ENCODE measurements at places on chromosomes 4 and X.

DNA sequence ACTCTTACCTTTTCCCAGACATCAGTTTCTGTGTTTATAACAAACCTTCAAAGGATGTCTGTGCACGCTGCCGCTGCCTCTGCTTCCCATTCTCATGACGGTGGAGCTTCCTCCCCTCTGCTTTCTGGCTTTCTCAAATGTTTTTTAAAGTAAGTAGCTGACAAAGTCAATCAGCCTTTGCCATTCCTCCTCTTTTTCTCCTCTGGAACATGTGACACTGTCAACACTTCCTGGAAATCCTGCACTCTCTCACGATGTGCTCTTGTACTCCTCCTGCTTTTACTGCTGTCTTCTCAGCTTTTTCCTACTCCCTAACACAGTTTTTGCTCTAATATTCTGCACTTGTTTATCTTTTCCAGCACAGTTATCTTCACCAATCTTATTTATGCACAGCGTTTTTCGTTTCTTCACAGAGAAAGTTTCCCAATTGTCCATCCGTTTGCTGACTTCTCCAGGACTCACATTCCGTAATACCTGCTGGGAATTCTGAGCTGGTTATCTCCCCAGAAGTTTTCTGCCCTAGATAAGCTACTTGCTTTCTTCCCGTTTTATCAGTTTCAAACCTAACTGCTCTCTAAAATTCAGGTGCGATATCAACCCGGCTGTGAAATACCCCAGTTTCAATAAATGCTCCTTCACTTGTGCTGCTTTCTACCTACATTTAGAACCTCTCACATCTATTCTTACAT lies 465.6 kb upstream of the AGA start:
- no peak overlapping the region for H3K27ac ChIP-seq
- H3K27me3 ChIP-seq: no peaks in the 10 kb centered on the region
- H3K4me1 ChIP-seq: no peaks in the 10 kb centered on the region
- DNase-seq: no peak
- no peak overlapping the region for H3K4me3 ChIP-seq

DNA sequence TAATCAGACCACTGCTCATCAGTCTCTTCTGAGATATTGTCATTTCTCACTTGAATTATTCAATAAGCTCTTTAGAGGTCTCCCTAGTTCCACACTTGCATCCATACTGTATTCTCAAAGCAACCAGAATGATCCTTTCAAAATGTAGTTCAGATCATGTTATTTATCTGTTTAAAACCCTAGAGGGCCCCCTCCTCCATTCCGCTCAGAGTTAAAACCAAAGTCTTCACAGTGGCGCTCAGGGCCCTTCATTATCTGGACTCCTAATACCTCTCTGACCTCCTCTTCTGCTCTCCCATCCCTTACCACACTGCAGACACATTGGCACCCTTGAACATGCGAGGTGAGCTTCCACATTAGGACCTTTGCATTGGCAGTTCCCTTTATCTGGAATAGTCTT lies 32.7 kb upstream of the HPGDS start:
- no peaks in the 10 kb centered on the region for H3K36me3 ChIP-seq
- no peak for DNase-seq
- H3K4me1 ChIP-seq: no peaks in the 10 kb centered on the region
- no peak overlapping the region for H3K27ac ChIP-seq

- H3K4me3 ChIP-seq: no peak overlapping the region
- H3K27ac ChIP-seq: no peak overlapping the region
- no peak for DNase-seq
- peaks cover 13% of the 10 kb centered on the region for H3K27me3 ChIP-seq
These were observed 20.8 kb upstream of the LGI2 start for GRCh38 chr4:25051534-25051933.

GRCh38 chr4:146490106-146490505 lies 31.6 kb downstream of the SLC10A7 start:
- peaks cover 21% of the 10 kb centered on the region for H3K36me3 ChIP-seq
- no peak overlapping the region for H3K4me3 ChIP-seq
- no peaks in the 10 kb centered on the region for H3K27me3 ChIP-seq
- no peak overlapping the region for H3K27ac ChIP-seq
- no peak for DNase-seq
- peaks cover 18% of the 10 kb centered on the region for H3K4me1 ChIP-seq

DNA sequence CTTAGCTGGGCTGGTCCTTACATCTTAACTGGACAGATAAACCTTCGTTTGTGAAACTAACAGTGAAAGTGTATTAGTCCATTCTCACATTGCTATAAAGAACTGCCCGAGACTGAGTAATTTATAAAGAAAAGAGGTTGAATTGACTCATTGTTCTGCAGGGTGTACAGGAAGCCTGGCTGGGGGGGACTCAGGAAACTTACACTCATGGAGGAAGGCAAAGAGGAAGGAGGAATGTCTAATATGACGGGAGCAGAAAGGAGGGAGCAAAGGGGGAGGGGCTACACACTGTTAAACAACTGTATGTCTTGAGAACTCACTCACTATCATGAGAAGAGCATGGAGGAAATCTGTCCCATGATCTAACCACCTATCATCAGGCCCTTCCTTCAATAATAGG lies 1566.5 kb upstream of the PCDH7 start:
- no peak overlapping the region for H3K27ac ChIP-seq
- DNase-seq: no peak
- no peaks in the 10 kb centered on the region for H3K4me1 ChIP-seq
- H3K27me3 ChIP-seq: no peaks in the 10 kb centered on the region

GRCh38 chr4:80091688-80092087 lies 18.7 kb upstream of the ANTXR2 start:
- H3K27me3 ChIP-seq: peaks cover 15% of the 10 kb centered on the region
- no peak overlapping the region for H3K27ac ChIP-seq
- H3K4me1 ChIP-seq: peaks cover 14% of the 10 kb centered on the region
- H3K4me3 ChIP-seq: no peak overlapping the region
- no peaks in the 10 kb centered on the region for H3K36me3 ChIP-seq

GRCh38 chrX:20432746-20433387 lies 166.2 kb upstream of the RPS6KA3 start:
- no peaks in the 10 kb centered on the region for H3K27me3 ChIP-seq
- DNase-seq: no peak
- no peak overlapping the region for H3K4me3 ChIP-seq
- peak overlapping the region; percentile 87 for H3K27ac ChIP-seq
- peaks cover 43% of the 10 kb centered on the region for H3K4me1 ChIP-seq

- H3K27ac ChIP-seq: no peak overlapping the region
- no peaks in the 10 kb centered on the region for H3K27me3 ChIP-seq
- DNase-seq: no peak
- peaks cover 13% of the 10 kb centered on the region for H3K4me1 ChIP-seq
- no peak overlapping the region for H3K4me3 ChIP-seq
These were observed 3.2 kb upstream of the GRSF1 start for GRCh38 chr4:70842761-70843435.
